ENCODE measurements at places on chromosomes 5 and 9.
A peak's percentile ranks its signal among the peaks of the same experiment; 100 is the strongest.

DNA sequence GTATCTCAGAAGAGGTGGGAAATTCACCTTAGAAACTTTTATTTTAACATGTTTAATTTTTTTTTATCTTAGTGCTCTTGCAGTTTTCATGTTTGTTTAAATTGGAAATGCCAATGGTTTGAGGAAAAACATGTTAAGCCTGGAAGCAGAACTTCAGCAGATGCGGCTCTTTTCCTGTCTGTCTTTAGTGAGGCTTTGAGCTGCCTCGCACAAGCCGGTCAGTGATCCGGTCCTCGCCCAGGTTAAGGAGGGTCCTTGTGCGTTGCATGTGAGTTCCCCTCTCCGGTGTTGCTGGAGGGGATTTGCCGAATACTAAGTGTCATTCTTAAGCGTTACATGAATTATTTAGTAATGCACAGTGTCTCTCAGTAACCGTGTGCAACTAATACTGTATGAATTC is 9.4 kb upstream of the PLEKHG4B start:
- DNase-seq: no peak

DNA sequence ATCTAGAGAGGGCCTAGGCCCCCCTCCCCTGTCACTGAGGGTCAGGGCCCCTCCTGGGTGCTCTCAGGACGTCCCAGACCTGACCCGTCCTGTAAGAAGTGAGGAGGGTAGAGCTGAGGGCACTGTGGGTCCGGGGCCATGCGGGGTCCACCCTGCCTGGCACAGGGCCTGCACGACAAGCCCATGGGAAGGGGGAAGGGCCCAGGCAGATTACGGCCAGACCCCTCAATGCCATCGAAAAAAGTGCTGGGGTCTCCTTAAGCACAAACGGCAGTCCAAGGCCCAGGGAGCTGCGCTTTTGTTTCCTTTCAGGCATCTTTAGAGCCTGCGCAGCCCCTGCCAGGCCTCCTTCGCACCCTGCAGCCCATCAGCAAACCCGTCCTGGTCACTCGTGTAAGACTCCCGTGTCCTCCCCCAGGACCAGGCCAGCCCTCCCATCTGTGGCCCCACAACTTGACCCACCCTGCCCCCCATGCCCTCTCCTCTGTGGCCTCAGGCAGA is 4.4 kb upstream of the EXOC3 start:
- DNase-seq: no peak

- peak; percentile 40 for DNase-seq
Measured at GRCh38 chr5:473551-474192, 30.7 kb downstream of the EXOC3 start.

DNA sequence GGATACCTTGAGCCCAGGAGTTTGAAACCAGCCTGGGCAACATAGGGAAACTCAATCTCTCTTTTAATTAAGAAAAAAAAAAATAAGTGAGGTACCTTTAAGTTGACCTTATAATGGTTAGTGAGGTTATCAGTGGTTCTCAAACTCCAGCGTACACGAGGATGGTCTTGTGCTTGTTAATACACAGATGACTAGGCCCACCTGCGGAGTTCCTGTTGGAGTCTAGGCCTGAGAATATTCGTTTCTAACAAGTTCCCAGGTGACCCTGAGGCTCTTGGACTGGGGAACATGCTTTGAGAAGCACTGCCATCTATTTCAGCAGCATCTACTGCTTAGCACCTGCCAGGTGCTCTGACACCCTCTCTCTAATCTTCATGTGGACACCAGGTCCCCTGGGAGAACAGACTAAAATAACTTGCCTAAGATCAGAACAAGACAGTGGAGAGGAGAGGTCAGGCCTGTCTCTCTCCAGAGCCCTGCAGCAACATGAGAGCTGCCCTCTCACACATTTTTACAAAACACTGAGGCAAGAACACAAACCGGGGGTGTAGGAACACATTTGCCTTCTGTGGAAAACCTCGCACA is 24.6 kb downstream of the TLE1 start:
- DNase-seq: no peak

DNA sequence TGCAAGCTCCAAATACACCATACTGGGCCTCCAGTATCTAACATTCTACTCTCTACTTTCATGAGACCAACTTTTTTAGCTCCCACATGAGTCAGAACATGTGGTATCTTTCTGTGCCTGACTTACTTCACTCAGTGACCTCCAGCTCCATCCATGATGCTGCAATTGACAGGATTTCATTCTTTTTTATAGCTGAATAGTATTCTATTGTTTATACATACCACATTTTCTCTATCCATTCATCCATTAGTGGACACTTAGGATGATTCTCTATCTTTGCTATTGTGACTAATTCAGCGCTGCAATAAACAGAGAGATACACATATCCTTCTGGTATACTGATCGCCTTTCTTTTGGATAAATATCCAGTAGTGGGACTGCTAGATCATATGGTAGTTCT is 68.5 kb downstream of the EPB41L4A start:
- DNase-seq: no peak

DNA sequence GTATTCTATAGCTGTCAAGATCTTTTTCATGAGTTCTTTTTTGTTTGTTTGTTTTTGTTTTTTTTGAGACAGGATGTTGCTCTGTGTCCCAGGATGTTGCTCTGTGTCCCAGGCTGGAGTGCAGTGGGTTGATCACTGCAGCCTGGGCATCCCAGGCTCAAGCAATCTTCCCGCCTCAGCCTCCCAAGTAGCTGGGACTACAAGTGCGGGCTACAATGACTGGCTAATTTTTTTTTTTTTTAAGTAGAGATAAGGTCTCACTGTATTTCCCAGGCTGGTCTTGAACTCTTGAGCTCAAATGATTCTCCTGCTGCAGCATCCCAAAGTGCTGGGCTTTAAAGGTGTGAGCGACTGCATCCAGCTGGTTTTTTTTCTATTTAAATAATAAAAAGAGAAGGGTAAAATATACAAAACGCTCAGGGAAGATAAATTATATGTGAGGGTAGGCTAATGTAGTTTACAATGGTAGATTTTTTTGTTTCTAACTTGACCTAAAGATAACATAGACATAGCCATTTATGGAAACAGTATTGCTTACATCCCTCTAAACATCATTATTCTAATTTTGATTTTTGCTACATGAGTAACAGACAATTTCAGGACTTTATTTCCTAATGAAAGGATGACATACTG is 21.9 kb downstream of the ERBIN start:
- DNase-seq: no peak

DNA sequence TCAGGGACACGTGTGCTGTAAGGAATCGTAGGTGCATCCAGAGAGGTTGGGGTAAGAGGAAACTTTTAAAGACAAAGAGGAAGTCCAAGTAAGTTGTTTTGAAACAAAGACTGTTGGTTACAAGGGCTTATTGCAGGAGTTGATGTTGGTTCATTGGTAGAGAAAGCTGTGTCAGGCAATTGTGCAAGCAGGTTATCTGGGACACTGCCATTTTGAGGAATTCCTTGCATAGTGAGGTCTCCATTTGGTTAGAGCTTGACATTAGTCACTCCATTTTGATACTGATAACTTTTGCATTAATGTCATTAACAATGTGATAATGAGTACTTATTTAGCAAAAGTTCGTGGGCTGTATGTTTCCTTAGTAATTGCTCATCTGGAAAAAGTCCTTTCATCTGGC is 24.9 kb downstream of the CNOT6 start:
- peak; percentile 24 for DNase-seq

GRCh38 chr9:72494051-72494450 is 27.4 kb upstream of the TMC1 start:
- no peak for DNase-seq

DNA sequence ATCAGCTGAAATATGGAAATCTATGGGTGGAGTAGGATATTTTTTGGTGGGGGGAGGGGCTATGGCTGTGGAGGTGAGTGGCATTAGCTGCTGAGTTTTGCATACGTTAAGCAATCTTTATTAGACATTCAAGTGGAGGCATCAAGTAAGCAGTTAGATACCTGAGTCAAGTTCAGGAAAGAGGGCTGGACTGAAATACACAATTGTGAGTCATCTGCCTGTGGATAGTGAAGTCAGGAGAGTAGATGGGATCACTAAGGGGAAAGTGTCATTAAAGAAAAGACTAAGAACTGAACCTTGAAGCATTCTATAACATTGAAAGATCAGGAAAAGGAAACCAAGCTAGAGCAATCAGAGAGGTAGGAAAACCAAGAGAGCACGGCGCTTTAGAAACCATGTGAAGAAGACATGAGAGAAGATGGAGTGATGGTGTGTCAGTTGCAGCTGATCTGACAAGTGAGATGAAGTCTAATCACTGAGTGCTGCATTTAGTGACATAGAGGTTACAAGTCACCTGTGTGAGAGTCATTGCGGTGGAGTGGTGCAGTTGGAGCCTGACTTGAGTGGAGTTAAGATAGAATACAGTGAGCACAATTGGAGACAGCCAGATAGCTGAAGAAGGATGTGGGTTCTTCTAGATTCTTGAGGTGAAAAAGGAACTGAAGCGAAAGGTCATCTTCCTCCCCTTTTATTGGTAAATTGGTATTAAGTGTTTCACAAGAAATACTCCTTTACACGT is 88.7 kb downstream of the PIP5K1B start:
- DNase-seq: no peak

DNA sequence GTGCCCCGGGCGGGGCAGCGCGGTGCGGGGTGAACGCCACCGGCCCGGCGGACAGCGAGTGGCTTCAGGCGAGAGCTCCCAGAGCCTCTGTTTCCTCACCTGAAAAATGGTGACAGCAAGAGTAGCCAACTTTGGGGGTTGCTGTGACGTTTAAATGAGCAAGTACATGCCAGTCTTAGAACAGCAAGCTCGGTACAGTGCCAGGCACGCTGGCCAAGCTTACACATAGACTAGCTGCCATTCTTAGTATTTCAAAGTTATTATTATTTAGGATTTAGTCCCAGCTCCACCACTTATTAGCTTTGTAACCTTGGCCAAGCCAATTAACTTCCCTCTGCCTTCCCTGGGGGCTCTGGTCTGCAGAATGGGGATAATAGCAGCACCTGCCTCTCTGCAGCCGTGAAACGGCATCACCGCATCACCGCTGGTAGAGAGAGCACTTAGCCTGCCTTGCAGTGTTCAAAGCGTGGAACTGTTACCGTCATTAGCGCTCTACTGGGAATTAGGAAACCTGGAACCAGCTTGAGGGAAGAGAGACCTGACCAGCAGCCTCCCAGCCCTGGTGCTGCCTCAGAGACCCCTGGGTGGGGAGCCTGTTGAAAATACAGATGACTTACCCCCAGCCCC is at the start of gene C9orf50:
Gene C9orf50, minus strand, starts transcription at position 433 of the 627 bp plus-strand sequence. CDS start 527 bp downstream, outside the sequence.
- no peak for DNase-seq

DNA sequence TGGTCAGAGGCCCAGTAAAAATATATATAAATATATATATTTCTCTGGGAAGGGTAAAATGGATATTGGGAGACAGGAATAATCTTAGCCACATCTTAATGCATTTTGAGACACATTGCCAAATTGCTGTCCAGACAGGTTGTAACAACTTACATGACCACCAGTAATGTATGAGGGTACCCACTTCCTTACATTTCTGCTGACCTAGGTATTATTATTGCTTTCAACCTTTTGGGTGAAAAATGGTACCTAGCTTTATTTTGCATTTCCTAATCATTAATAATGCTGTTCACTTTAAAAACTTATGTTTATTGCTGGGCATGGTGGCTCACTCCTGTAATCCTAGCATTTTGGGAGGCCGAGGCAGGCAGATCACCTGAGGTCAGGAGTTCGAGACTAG is 61.5 kb downstream of the MEGF10 start:
- DNase-seq: no peak

DNA sequence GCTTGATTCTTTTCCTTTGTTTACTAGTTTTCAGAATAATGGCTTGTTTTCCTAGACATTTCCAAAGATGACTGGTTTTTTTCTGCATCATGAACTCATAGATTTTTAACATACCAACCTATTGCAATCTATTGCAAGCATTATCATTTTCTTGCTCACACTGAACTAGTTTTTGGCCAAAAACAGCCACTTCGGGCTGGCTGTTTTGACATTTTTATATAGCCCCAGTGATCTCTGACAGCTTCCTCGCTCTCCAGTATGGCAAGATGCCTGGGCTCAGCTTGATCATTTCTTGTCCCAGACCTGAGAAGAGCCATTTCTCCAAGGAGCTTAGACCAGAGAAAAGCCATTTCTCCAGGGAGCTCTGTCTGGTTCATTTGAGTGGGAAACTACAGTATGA is 94.3 kb upstream of the MAMDC2 start:
- peak; percentile 65 for DNase-seq

- peak; percentile 86 for DNase-seq
Measured at GRCh38 chr5:173917788-173918786, 29.9 kb downstream of the CPEB4 start.

DNA sequence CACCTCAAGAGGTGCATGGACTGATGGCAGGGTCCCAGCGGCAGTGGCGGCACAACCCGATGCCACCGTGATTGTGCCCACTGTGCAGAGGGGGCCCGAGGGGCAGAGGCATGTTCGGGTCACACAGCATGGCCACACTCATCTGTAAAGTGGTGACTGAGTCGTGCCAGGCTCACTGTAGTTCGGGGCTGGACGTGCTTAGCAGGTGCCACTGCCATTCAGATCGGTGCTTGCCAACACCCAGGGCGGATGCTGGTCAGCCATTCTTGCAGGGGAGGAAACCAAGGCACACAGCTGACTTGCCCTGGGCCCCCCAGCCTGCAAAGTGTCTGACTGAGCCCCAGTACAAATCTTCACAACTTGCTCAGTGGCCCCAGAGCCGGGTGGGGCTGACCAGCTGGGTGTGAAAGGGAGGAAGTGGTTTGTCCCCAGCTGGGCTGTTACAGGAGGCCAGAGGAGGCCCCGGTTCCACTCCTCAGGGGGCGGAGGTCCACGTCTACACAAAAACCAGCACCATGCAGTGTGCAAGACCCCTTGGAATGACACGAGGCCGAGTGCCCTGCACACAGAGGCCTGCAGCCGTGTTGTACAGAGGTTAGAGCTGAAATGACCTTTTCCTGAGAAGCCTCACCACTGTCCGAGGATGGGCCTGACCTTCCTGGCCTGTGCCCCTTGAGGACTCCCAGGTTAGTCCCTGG is 17.9 kb downstream of the FGD3 start:
- DNase-seq: no peak

DNA sequence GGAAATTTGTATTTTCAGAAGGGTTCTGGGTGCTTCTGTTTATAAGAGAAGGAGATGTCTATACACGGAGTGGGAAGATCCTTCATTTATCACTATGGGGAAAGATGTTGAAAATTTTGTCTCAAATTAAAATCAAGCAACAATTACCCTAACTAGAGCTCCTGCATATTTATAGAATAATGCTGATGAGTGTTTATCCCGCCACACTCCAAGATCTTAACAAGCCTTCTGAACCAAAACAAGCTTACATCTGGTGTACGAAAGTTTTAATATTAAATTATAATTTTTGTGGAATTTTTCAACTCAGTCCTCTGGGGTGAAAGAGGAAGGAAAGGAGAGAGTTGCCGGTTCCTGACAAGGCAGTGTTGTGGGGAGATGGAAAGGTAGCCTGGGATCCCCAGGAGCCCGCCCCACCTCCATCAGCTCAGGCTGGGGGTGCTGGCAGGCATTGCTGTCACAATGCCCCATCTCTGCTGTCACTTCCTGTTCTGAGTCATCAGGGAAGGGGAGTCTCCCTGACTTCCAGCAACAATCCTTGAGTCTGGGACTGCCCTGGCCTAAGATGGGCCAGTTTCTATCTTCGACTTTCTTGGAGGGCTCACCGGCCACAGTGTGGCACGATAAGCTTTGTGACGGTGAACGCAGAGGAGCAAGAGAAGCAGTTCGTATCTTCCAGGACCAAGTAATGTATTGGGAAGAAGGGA is 64.5 kb downstream of the ERAP1 start:
- peak; percentile 67 for DNase-seq

- peak; percentile 4 for DNase-seq
Measured at GRCh38 chr9:120109242-120109641, 470.7 kb downstream of the CDK5RAP2 start.

- no peak for DNase-seq
Measured at GRCh38 chr9:32525709-32526030, 326 bp downstream of the RIGI start.

All from fibroblast of skin of back (primary cell).